Endothelial cell of coronary artery (primary cell): ENCODE measurements at places on chromosomes 4 and X. TPM values are rescaled to one million over a fixed set of nuclear protein-coding genes. Genes with fewer than 3 reads are reported as not detected.

The LAMTOR3 gene
- total RNA-seq, result 20.2 and 20.6 TPM in 2 replicates

The RIPPLY1 gene
- total RNA-seq, result not detected in 2 replicates

The TMEM271 gene
- not detected in 2 replicates for total RNA-seq

The ARMCX1 gene
- total RNA-seq, result 24.6 and 38.5 TPM in 2 replicates

The PCDH7 gene
- total RNA-seq, result 22.9 and 35.0 TPM in 2 replicates

The NEXMIF gene
- not detected in 2 replicates for total RNA-seq

The FGG gene
- not detected in 2 replicates for total RNA-seq

The PAGE2 gene
- not detected in 2 replicates for total RNA-seq

The CD99 gene
- 139 and 210 TPM in 2 replicates for total RNA-seq

The PNCK gene
- 0.09 TPM in 1 of 2 replicates, not detected in the other for total RNA-seq

The PDE6B gene
- 1.7 and 3.2 TPM in 2 replicates for total RNA-seq

The WDR13 gene
- total RNA-seq, result 158 and 184 TPM in 2 replicates

The SHISA3 gene
- 3.9 and 12.1 TPM in 2 replicates for total RNA-seq

The GRIA3 gene
- total RNA-seq, result 0.28 and 0.54 TPM in 2 replicates

The FAM47A gene
- not detected in 2 replicates for total RNA-seq

The GUCY1B1 gene
- 0.81 and 2.2 TPM in 2 replicates for total RNA-seq

The MAGEA12 gene
- total RNA-seq, result not detected in 2 replicates

The SCML2 gene
- total RNA-seq, result 0.94 and 1.3 TPM in 2 replicates
